ENCODE measurements at places on chromosomes 4 and X. TPM values are rescaled to one million over a fixed set of nuclear protein-coding genes. Genes with fewer than 3 reads are reported as not detected.

CLNK gene
- total RNA-seq: not detected

AR gene
- 11.4 TPM for total RNA-seq

RAB33B gene
- total RNA-seq: 29.7 TPM

MAGEA1 gene
- total RNA-seq: 0.07 TPM

ARHGAP10 gene
- 28.8 TPM for total RNA-seq

H2BW2 gene
- not detected for total RNA-seq

FRAS1 gene
- total RNA-seq: 26.8 TPM

CENPVL1 gene
- total RNA-seq: not detected
